Stimulated activated CD4-positive, alpha-beta T cell treated with anti-CD3 and anti-CD28 coated beads, Interleukin-15, amount 100 ng/mL, for 48 hours (primary cell): ENCODE measurements at places on chromosomes 4 and X.

GRCh38 chr4:109786846-109787245 is 15.0 kb downstream of the CFI start:
- no peak for DNase-seq

GRCh38 chr4:151055539-151055938 is 40.5 kb upstream of the LRBA start:
- DNase-seq: no peak

GRCh38 chrX:149829751-149830191 is 48.0 kb downstream of the MAGEA9 start:
- no peak for DNase-seq

DNA sequence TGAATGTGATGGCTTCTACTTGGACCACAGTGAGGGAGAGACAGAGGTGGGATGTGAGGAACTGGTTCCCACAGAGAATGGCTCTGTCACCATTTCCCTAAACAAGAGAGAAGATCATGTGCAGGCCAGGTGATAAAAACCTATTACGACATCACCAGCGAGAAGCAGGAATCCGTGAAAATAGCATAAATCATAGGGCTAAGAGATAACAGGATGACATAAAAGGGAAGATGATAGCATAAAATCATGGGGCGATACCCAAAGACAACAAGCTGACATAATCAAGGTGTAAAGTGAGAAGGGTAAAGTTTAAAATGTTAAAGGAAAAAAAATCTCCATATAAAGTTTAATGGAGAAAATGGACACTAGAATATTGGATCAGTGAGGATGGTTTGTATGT is 205.5 kb upstream of the SLIT2 start:
- DNase-seq: no peak

- DNase-seq: no peak
These were observed 38.0 kb downstream of the NUP62CL start for GRCh38 chrX:107168257-107168656.

DNA sequence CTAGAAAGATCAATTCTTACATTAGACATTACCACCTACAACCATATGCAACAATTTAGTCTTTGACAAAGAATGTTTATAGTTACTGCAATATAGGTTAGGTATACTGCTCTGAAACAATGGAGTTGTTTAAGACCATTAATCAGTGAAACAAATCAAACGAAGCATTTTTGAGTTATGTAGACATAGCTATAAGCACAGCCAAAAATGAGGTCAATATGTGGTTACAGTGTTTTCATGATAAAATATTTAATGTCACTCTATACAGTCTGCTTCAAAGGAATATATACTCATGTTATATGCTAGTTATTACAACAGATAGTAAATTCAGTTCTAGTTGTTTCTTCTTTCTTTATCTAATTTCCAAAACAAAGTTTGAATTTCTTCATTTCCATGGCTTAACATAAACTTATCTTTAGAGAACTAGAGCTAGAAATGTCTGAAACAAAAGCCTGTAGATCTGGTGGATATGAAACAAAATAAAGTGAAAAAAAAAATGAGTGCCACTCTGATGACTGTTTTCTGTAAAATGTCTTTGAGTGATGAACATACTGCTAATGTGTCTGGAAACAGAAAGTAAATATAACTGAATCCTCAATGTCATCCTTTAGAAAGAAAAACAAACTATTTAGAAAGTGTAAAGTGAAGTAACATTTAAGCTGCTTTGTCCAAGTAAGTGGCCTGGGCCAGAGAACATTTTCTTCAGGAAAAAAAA is 809.0 kb downstream of the FAT4 start:
- DNase-seq: no peak

DNA sequence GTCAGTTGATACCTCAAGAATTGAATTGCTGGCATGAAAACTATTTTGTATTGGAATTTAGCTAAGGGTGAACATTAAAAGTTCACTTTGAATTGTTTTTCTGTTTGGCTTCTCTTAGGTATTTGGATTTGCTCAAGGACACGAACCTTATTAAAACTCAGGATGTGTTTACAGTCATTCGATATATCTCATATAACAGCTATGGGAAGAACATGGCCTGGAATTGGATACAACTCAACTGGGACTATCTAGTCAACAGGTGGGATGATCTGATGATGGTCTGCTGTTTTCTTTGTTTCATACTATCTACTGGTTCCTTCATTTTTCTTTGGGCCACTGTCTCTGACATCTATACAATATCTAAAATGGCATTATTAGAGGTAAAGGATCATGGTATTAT is 69.7 kb downstream of the PITX2 start:
- DNase-seq: no peak

- DNase-seq: no peak
These were observed 42.3 kb downstream of the AFF2 start for GRCh38 chrX:148542481-148543255.

DNA sequence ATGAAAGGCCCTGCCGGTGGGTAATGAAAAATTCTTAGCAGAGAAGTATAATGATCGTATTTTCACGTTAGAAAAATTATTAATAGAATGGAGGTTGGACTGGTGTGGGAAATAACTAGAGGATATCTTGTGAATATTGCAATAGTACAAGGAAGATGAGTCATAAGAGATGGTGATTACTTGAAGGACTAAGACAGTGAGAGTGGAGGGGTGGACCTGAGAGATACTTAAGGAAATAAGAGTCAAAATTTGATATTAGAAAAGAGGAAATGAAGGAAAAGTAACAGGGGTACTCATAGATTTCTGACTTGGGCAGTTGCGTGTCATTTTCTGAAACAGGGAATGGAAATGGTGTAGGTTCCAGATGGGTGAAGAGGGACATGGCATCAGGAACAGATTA is 1.7 kb upstream of the USP53 start:
- DNase-seq: no peak

GRCh38 chr4:145825255-145825654 is 113.4 kb downstream of the ZNF827 start:
- no peak for DNase-seq

DNA sequence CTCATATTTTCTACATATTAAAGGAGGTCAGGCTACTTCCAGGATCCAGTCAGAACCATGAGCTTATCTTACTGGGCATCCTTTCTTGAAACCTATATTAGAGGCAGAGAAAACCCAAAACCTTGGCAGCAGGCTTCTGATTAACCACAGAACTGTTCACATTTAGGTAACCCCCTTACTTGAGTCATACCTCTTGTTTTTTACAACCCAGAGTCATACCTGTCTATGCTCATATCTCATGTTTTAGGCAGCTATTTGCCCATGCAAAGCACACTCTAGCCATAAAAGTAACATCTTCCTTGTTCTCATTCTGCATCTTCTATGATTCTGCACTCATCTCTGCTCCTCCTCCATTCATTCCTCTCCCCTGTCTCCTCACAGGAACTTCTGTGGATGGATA is 138.0 kb upstream of the SMIM31 start:
- no peak for DNase-seq

DNA sequence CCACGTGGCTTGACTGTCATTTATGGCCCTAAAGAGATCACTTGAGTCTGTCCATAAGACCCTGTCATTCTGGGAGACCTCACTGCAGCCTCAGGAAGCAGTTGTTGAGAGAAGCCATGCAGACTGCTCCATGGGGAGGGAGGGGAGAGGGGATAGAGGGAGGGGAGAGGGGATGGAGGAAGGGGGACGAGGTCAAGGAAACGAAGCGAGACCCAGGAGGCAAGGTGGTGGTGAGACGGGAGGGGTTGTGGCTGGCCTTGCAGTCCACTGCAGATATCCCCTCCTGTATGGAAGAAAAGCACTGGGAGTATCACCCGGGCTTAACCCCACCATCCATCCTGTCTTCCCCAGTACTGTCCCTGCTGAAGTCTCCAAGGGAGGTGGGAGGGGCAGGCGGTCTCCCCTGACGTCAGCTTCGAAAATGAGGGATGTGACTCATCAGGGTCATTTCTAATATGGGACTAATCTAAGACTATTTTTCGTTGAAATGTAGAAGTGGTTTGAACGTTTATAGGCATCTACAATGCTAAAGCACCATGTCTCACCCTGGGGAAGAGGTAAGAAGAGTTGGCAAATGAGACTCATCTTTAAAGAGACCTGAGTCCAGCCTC is 5.6 kb downstream of the TMEM255A start:
- no peak for DNase-seq

GRCh38 chr4:123953566-123953965 is 557.0 kb downstream of the SPRY1 start:
- no peak for DNase-seq

- DNase-seq: no peak
These were observed 84.2 kb downstream of the CHRNA9 start for GRCh38 chr4:40419231-40419912.

GRCh38 chr4:147794787-147795413 is 63.0 kb downstream of the ARHGAP10 start:
- DNase-seq: no peak

DNA sequence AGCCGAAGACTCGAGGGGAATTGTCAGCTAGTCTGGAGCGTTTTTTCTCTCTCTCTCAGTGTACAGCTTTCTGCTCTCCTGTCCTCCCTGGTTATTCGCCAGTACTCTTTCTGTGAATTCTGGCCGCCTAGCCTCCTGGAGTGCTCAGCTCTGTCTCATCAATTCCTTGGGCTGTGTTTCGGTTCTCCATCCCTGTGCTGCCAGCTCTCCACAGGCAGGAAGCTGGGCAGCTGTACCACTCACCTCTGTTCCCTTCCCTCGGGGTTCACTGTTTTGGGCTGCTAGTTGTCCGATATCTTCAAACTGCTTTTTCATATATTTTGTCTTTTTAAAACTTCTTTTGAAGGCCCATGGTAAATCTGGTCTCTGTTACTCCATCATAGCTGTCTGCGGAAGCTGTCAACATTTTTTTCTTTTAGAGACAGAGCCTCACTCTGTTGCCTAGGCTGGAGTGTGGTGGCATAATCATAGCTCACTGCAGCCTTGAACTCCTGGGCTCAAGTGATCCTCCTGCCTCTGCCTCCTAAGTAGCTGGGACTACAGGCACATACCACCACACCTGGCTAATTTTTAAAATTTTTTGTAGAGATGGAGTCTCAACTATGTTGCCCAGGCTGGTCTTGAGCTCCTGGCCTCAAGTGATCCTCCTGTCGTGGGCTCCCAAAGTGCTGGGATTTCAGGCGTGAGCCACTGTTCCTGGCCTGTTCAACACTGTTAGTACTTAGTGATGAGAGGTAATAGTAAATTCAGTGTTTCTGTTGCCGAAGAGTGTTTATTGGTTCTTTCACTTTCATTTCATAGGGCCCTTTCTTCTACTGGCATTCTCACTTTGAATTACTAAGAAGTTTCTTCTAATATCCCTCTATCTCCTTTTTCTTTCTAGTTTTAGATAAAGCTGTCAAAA is 18.6 kb downstream of the ZCCHC4 start:
- no peak for DNase-seq

DNA sequence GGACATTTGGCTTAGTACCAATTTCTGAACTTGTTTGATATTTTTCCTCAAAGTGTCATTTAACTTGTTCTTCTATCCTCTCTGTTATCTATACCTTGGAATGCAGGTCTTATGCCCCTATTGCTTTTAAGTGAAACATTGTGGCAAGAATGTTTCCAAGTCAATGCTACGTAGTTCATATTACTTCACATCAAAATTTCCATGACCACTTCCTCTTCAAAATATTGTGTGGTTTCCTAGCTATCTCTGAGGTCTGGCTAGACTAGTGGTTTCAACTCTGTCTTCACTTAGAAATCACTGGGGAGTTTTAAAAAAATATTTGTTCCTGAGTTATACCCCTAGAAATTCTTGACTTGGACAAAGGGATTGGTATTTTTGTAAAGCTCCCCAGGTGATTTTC is 20.2 kb upstream of the RASGEF1B start:
- no peak for DNase-seq

GRCh38 chr4:156252358-156252921 is 298.8 kb upstream of the CTSO start:
- no peak for DNase-seq

- DNase-seq: no peak
These were observed 584 bp downstream of the GPC3 start for GRCh38 chrX:133984857-133985163.

DNA sequence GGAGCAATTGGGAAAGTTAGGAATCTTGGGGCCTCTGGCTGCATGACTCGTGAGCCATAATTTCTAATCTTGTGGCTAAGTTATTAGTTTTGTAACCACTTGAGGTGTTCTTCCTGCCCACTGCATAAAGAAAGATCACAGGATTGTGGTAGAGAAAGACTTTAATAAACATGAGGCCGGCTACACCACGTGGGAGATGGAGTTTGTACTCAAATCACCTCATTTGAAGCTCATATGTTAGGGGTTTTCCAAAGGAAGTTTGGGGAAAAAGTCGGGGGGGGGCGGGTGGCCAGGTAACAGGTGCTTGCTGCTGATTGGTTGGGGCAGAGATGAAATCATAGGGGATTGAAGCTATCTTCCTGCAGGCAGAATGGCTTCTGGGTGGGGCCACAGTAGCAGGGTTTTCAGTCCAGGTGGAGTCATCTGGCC is 287.8 kb downstream of the ZNF674 start:
- DNase-seq: no peak

DNA sequence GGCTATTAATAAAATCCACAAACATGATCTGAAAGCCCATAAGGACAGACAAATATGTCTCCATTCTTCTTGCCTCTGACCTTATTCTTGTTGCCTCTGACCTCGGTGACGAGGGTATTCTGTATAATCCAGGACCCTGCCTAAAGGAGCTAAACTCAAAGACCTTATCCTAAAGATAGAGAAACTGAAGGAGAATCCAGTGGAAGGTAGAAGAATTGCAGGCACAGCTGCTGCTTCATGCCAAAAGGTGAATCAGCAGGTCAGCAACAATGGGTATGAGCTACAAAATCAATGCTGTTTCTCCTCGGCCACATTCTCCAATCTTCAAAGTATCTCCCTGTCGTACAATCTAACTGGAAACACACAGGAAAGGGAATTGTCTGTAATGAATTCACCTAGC is 71.4 kb downstream of the INTS6L start:
- no peak for DNase-seq

- no peak for DNase-seq
These were observed 1017.5 kb upstream of the TENM3 start for GRCh38 chr4:181225616-181226261.

DNA sequence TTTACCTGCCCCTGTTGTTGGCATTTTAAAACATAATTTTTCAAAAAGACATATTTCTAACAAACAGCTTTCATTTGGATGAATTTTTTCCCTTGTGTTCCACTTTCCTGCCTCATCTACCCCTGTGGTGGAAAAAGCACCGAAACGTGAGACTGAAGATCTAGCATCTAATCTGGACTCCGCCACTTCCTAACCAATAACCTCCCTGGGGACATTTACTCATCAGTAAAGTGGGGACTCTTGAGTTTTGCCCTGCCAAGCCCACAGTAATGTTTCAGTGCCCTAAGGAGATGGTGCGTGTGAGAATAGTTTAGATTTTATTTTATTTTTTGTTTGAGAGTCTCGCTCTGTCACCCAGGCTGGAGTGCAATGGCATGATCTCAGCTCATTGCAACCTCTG is 56.7 kb downstream of the ADGRG2 start:
- DNase-seq: no peak

DNA sequence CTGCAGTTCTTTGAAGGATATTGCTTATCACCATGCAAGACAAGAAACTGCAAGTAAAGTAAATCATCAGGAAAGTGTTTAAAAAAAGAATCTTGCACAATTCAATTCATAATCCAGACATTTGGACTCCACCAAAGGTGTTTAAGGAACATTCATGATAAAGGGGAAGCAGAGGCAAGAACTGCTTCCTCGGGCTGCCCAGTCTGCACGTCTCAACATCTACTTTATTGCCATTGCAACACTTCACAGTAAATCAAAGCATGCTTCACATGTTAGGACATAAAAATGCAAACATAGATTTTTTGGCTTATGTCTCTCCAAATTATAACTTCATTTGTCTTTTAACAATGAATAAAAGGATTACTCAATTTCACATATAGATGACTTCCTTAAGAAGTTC is 42.5 kb downstream of the MID1 start:
- no peak for DNase-seq
